ENCODE measurements at places on chromosomes 11 and 22. TPM values are rescaled to one million over a fixed set of nuclear protein-coding genes. Genes with fewer than 3 reads are reported as not detected.

LDLRAD3 gene
- 23.7 TPM for polyA plus RNA-seq

C11orf21 gene
- polyA plus RNA-seq: 0.62 TPM

TSPAN18 gene
- polyA plus RNA-seq: 58.4 TPM

SCGB1D4 gene
- polyA plus RNA-seq: not detected

OR56A1 gene
- polyA plus RNA-seq: not detected

GSTT2 gene
- polyA plus RNA-seq: 1.9 TPM

LMO2 gene
- 38.8 TPM for polyA plus RNA-seq

ART5 gene
- polyA plus RNA-seq: 2.8 TPM

OR51B5 gene
- polyA plus RNA-seq: 0.35 TPM

MS4A15 gene
- not detected for polyA plus RNA-seq

CXCR5 gene
- not detected for polyA plus RNA-seq

SMARCB1 gene
- 194 TPM for polyA plus RNA-seq

CDK2AP2 gene
- 41.6 TPM for polyA plus RNA-seq

BDNF gene
- 1.4 TPM for polyA plus RNA-seq

CDC42EP2 gene
- 12.7 TPM for polyA plus RNA-seq

OR52N4 gene
- not detected for polyA plus RNA-seq

ALKBH8 gene
- polyA plus RNA-seq: 10.6 TPM

MICAL2 gene
- 6.3 TPM for polyA plus RNA-seq

VWCE gene
- 1.9 TPM for polyA plus RNA-seq

TMEM132A gene
- 67.4 TPM for polyA plus RNA-seq

PRMT3 gene
- polyA plus RNA-seq: 21.3 TPM

USH1C gene
- 56.0 TPM for polyA plus RNA-seq

IGSF22 gene
- 2.0 TPM for polyA plus RNA-seq

TYR gene
- 0.14 TPM for polyA plus RNA-seq

PARVA gene
- 117 TPM for polyA plus RNA-seq

PHF21B gene
- 5.1 TPM for polyA plus RNA-seq

TMEM191C gene
- 1.2 TPM for polyA plus RNA-seq

NPTXR gene
- 4.6 TPM for polyA plus RNA-seq

PDGFD gene
- 32.9 TPM for polyA plus RNA-seq

OR51E2 gene
- polyA plus RNA-seq: 0.74 TPM

Measured in right renal pelvis (tissue), 4 donors.